Cortex of kidney (tissue), 1 donor: ENCODE measurements at places on chromosomes 2 and 18.

- DNase-seq, result no peak
Observed at GRCh38 chr18:23169673-23170044, 34.4 kb downstream of the CABLES1 start.

GRCh38 chr2:33441235-33441810, 35.1 kb upstream of the RASGRP3 start:
- DNase-seq, result no peak

DNA sequence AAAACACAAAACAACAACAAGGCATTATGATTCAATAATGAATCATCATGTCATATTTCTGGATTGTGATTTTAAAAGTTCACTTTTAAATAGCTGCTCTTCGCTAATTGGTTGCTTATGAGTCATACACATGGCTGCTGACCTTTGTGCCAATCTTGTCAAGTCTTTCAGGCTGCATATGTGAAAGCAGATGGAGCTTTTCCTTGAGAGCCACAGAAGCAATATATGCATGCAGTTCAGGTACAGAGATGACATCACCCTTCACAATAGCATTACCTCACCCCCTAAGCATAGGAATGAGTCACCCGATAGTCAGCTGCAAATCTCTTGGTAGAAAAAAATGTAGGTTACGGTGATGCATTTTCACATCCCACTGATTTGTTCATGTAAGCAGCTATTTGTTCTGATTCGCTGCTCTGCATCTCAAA, 27.2 kb downstream of the EIF2AK3 start:
- DNase-seq, result no peak

DNA sequence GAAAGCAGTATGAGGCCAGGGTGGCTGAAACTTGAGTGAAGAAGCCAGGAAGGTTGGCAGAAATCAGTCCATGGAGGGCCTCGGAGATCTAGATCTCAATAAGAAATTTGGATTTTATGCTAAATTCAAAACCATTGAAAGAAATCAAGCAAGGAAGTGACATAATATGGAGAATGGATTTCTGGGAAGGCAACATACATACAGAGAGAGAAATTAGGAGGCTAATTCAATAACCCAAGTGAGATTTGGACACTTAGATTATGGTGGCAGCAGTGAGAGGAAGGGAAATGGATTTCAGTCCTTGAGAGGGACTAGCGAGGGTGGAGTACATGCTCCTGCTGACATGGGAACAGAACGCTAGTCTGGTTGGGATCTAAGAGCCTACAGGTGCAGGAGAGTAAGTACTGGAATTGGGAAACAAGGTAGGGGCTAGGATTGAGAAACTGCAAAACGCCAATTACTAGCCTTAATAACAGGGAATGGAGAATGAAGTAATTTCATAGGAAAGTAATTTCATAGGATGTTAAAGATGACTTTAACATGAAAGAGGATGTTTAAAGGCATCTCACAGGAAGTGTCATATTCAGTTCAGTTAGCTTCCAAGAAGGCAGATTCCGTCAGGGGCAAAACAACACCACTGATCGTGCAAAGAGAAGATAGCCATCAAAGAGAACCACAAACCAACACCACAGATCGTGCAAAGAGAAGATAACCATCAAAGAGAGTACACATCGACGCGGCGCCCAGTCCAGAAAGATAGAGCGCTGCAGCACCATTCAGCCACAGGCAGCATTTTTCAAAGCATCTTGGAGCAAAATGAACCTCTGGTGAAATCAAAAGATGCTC, 27.2 kb downstream of the CDKL4 start:
- DNase-seq, result no peak

DNA sequence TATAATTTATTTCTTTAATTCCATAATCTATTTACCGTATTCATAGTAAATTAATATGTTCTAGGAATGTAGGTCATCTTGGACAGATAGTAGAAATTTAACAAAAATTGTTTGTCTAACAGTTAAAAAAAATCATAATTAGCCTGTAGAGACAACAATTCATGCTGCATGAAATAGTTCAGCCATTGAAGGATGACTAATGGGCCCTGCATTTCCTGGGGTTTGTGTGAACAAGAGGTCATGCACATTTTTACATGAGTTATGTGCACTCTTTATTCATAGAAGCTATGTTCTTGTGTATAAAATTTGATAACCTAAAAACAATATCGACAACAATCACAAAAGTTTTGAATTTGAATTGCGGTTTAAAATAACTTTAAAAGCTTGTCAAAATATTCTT, 1663.6 kb downstream of the SUCLG1 start:
- DNase-seq, result no peak

- no peak for DNase-seq
Observed at GRCh38 chr2:227248876-227249275, 76.2 kb upstream of the MFF start.

DNA sequence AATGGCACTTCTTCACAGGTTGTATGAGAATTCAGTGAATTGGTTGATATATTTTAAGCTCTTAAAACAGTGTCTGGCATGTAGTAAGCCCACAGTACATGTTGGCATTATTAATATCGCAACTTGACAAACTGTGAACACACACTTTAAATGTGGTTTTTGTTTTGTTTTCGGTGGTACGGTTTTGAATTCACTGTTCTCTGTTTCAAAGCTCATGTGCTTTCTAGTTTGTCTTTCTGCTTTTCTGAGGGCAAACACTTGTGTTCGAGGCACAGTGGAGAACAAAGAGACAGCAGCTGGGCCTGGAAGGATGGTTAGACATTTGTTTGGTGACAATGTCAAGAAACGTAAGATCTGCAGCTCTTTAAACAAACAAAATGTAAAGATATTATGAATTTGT, 276.5 kb upstream of the MC4R start:
- no peak for DNase-seq

DNA sequence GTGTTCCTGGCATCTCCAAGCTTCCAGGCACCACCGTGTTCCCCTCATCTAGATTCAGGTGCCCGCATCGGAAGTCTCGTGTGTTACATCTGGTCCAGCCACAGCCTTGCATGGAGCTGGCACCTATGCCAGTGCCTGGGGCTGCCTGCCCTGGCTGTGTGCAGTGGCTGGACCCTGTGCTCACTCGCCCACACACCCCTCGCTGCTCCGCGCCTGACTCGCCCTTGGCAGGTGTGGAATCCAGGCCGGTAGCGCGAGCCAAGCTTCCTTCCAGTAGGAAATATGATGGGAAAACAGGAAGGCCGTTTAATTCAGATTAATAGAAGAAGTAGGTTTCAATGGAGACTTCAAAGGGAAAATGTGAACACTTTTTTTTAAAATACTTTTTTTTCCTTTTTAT, 78.0 kb downstream of the PTPN4 start:
- no peak for DNase-seq

GRCh38 chr2:41872646-41873045, 175.2 kb upstream of the PKDCC start:
- DNase-seq, result no peak

GRCh38 chr2:233829193-233830110, 24.9 kb downstream of the HJURP start:
- DNase-seq, result no peak

DNA sequence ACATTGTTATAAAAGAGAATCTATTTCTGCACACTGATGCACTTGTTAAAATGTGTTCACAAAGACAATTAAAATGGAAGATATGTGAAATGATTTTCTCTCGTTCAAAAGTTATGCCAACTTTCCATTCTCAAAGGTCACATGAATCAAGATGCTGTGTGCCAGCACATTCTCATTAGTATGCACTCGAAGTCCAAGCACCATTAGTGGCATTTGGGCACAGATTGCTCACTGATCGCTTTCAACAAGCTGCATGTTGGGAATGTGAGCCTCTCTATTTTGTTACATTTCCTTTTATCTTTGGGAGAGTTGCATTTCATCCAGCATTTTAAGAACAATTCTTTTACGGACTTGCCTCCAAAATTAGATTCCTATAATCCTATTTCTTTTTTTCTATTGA, 398.9 kb downstream of the FBXO15 start:
- DNase-seq, result no peak

DNA sequence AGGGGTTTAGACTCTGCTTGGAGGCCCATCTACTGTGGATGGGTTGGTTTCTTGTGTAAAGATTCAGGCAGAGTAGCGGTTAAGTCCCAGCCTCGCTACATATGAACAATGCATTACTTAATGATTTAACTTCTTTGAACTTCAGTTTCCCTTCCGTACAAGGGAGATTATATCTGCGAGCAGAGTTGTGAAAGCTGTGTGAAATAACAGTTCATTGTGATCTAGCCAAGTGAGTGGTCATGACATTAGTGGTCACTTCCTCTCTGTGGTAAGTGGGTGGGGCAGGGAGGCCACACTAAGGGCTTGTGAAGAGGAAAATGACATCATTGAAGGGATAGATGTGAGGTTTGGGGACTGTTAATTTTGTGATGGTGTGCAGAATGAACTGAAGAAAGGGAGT, 14.1 kb upstream of the MEX3C start:
- no peak for DNase-seq
